ENCODE measurements at places on chromosomes 7 and 10.
A peak's percentile ranks its signal among the peaks of the same experiment; 100 is the strongest.

GRCh38 chr7:22618528-22618927, 108.5 kb upstream of the IL6 start:
- DNase-seq, result no peak

DNA sequence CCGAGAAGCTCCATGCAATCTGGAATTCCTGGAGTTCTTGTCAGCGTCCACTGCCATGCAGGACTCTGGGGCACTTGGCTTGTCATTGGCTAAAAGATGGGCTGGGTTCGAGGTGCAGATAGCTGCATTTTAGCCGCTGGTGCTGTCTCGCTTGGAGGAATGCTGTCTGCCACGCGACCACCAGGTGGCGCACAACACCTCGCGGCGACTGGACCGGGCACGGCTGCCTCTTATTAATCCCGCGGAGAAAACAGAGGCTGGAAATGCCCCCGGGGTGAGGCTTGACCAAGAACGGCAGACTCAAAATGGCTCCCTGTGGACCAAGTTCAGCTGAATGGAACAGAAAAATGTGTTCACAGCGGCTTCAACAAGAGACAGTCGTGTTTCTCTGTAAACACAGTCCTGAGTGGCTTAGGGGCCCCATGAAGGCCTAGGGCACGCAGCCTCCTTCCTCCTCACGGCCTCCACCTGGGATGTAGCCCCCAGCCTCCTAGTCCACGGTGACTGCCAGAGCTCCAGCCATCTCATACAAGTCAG, 46.2 kb downstream of the AOC1 start:
- peak; percentile 83 for DNase-seq

DNA sequence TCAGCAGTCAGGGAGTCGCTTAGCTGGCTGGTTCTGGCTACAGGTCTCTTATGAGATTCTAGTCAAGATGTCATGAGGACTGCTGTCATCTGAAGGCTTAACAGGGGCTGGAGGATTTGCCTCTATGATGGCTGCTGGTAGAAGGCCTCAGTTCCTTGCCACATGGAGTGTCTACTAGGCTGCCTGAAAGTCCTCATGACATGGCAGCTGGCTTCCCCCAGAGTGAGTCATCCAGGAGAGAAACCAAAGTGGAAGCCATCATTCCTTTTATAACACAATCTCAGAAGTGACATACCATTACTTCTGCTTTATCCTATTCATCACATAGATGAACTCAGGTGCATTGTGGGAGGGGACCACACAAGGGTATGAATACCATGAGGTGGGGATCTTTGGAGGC, 75.1 kb downstream of the EXOC6 start:
- no peak for DNase-seq

DNA sequence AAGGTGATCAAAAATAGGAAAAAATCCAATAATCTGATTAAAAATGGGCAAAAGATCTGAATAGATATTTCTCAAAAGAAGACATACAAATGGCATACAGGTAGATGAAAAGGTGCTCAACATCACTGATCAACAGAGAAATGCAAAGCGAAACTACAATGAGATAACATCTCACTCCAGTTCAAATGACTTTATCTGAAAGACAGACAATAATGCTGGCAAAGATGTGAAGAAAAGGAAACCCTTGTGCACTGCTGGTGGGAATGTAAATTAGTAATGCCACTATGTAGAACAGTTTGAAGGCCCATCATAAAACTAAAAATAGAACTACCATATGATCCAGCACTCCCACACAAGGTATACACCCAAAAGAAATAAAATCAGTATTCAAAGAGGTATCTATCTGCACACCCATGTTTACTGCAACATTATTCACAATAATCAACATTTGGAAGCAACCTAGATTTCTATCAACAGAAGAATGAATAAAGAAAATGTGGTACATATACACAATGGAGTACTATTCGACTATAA, 85.0 kb downstream of the LRRN3 start:
- DNase-seq, result no peak

DNA sequence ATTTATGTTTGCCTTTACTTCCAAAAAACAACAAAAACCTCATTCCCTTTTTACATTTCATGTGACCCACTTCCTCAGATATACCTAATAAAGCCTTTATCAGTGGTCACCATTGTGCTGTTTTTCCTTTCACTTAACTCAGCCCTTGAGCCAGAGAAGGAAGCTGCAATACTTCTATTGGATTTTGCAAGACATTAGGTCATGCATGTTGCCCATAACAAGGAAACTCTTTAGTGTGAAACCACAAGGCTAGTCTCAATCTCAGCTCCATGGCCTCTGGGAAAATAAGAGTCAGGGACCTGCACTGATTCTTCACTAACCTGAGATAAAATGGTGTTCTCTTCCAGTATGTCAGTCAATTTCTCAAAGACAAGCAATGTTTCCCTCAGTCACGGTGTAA, 27.8 kb downstream of the STEAP4 start:
- no peak for DNase-seq

- no peak for DNase-seq
Measured at GRCh38 chr10:60359066-60359465, 30.6 kb downstream of the ANK3 start.

DNA sequence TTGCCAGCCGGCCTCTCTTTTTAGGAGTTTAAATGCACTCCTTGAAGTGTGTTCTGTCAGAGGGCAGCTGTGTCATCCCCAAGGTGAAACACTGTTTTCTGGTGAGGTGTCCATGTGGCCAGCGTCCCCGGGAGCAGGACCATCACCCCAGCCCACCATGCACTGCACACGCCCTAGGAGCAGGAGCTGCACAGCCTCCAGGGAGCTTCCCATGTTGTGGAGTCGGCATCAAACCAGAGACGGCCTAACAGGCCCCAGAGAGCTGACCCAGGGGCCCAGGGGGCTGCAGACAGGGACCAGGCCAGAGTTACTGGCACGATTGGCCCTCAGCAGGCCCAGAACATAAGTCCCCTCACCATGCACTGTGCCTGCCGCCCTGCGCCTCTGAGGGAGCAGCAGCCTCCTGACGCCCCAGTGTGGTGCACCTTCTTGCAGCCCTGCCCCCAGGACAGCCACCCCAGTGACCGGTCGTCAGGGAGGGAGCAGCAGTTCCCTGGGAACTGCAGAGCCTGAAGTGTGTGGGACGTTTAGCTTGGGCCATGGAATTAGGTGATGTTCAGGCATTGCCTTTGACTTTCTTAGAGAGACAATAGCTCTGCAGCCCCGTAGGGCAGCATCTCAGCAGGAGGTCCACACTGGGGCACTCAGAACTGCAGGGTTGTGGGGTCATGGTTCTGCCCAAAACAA, 97.9 kb downstream of the NKX6-2 start:
- no peak for DNase-seq

DNA sequence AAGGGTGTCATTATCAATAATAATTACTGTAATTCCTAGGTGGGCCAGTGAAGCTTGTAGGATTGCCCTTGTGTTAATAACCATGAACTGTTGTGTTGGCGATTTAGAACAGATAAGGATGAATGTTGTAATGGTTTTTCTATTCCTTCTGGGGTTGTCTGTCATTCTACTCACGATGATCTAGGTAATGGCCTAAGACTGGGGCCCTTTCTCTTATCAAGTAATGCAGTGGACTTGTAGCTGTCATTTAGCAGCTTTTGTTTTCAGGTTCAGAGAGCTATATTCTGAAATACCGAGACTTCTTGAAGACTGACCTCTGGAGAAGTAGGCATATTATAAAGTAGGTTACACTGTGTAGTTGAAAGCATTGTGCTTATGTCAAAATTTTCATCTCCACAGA, 110.2 kb downstream of the TAF3 start:
- DNase-seq, result no peak

GRCh38 chr7:7173956-7174632, 8.2 kb upstream of the C1GALT1 start:
- DNase-seq, result no peak

DNA sequence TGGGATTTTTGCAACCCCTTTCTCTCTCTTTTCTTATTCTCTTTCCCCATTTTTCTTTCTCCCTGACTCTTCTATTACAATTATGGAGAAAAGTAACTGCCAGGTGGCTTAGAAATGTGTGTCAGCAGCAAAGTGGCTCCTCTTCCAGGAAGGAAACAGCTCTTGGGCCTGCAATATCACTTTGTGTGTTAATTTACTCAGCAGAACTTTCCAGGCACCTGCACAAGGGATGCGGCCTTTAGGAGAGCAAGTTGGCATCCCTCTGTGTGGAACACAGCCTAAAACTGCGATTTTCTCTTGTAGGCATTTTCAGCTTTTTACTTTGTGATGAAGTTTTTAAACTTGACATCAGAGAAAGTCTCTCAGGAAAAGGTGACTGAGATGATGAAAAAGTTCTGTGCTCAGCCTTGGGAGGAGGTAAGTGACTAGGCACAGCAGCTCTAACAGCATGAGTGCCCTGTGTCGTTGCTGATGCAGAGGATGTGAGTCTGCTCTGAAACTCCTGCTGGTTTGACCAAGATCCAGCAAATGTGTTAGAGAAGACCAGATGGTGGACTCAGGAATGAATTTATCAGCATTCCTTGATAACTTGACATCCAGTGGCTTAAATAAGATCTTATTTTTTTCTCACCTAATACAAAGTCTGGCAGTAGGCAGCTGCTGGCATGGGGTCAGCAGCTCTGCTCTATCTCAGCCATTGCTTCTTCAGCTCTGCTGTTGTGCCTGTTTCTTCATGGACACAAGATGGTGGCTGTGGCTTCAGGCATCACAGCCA, 47.4 kb upstream of the CC2D2B start:
- DNase-seq, result no peak

- no peak for DNase-seq
Measured at GRCh38 chr7:151999424-152000090, 25.9 kb upstream of the GALNT11 start.

GRCh38 chr7:151238924-151239836, 6.9 kb downstream of the CHPF2 start:
- no peak for DNase-seq

DNA sequence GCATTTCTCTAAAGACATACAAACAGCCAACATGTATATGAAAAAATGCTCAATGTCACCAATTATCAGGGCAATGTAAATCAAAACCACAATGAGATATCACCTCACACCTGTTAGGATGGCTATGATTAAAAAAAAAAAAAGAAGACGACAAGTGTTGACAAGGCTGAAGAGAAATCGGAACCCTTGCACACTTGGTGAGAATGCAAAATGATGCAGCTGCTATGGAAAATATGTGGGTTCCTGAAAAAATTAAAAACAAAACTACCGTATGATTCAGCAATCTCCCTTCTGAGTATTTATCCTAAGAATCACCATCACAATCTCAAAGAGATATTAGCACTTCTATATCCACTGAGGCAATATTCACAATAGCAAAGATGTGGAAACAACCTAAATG, 11.3 kb downstream of the LMBR1 start:
- no peak for DNase-seq

GRCh38 chr7:101882005-101882421, 64.6 kb downstream of the CUX1 start:
- no peak for DNase-seq

DNA sequence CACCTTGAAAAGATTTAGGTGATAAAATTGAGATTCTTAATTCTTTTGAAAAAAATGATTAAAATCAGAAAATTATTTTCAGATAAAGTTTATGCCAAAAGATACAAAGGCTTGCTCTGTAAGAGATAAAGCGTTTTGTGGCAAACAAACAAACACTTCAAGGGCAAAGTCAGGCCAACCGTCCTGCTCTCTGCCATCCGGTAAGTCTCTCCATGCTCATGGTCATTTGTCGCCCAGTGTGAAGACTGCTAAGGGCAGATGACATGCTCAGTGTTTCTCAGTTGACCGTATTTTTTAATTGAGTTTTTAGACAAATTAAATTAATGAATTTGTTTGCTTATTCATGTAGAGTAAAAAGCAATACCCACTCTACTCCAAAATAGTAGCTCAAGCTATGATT, 60.0 kb downstream of the PTPRE start:
- no peak for DNase-seq

GRCh38 chr7:50293509-50294179, 10.9 kb upstream of the IKZF1 start:
- DNase-seq, result no peak

DNA sequence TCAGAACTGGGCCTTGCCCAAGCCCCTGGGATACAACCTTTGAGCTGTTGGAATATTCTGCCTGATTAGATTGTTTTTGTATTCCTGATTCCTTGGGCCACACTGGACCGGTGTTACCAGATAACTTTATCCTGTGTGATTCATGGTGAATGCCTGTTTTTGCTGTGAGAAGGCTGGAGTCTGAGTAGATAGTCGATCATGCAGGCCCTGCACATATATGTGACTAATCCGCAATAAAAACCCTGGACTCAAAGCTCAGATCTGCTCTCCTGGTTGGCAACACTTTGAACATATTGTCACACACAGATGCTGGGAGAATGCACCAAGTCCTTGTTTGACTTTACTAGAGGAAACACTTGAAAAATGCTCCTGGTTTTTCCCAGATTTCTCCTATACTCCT, 183.9 kb upstream of the MBL2 start:
- no peak for DNase-seq

DNA sequence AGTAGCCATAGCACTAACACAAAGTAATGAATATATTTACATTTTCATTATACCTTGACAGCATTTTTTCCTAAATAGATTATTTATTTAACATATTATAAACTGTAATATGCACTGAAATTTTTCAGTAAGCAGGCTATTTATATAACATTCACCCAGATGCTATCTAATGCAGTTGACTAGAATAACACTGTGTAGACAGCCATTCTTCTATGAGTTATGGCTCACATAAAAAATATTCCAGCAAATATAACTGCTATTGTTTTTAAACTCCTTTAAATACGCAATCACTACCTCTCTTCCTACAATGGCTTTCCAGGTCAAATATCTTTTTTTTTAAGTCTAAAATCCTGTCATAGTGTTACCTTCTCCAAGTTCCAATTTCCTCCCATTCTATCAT, 21.6 kb downstream of the TPK1 start:
- no peak for DNase-seq

DNA sequence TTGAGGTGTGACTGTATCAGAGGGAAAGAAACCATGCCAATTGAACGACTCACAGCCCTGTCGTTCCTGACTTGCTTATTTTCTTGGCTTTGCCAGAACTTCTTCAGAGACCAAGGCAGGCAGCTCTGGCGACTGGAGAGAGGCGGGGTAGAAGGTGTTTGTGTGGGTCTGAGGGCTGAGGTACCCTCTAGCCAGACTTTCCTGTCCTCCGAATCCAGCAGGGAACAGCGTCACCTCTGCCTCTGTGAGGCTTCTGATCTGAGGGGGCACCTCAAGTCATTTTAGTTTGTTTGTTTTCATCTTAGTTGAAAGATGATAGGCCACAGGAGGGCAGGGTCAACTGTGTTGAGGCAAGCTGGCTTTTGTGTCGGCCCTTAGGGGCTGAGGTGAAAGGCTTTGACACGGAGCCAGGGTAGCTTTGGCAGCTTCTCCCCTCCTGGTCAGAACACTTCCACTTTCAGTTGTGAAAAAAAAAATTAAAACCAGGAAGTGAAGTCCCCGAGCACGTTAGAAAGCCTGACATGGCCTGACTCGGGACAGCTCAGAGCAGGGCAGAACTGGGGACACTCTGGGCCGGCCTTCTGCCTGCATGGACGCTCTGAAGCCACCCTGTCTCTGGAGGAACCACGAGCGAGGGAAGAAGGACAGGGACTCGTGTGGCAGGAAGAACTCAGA, 1.9 kb downstream of the ACSL5 start:
- DNase-seq, result peak; percentile 40

DNA sequence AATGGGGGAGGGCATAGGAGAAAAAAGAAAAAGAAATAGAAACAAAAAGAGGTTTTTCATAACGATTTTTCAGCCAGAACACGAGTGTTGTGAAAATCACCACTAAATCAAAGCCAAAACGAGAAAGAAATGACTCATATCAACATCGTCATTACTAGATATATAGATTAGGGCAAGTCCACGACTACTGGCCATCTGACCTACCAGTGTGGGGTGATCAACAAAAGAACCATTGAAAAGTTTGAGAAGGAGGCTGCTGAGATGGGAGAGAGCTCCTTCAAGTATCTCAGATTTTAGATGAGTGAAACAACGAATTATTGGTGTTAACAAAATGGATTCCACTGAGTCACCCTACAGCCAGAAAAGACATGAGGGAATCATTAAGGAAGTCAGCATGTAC, 33.5 kb upstream of the ABCB5 start:
- DNase-seq, result no peak

All from femur (tissue), 1 donor.